ENCODE measurements at places on chromosomes 11 and 22. TPM values are rescaled to one million over a fixed set of nuclear protein-coding genes. Genes with fewer than 3 reads are reported as not detected.

DNA sequence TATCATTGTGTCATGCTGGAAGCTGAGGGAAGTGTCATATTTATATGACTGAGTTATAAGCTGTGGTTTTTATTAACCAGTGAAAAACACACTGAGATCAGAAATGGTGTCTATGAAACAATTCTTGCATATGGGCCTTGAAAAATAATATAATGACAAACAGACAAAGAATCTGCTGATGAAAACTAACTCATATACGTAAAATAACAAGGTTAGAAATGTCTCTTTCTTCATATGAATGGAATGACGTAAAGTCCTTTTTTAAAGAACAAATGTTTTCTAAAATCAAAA, 48.8 kb upstream of the PHF21B start:
- no peak overlapping the region for H3K4me3 ChIP-seq
- no peaks in the 10 kb centered on the region for H3K27me3 ChIP-seq
- peaks cover 5% of the 10 kb centered on the region for H3K4me1 ChIP-seq
- no peak overlapping the region for H3K27ac ChIP-seq
- DNase-seq, result no peak

GRCh38 chr22:50325444-50326224, 1.2 kb downstream of the DENND6B start:
- H3K4me1 ChIP-seq, result peaks cover 4% of the 10 kb centered on the region
- no peak for DNase-seq
- H3K36me3 ChIP-seq, result no peaks in the 10 kb centered on the region
- no peak overlapping the region for H3K27ac ChIP-seq
- no peak overlapping the region for H3K4me3 ChIP-seq
- peaks cover 9% of the 10 kb centered on the region for H3K27me3 ChIP-seq

DNA sequence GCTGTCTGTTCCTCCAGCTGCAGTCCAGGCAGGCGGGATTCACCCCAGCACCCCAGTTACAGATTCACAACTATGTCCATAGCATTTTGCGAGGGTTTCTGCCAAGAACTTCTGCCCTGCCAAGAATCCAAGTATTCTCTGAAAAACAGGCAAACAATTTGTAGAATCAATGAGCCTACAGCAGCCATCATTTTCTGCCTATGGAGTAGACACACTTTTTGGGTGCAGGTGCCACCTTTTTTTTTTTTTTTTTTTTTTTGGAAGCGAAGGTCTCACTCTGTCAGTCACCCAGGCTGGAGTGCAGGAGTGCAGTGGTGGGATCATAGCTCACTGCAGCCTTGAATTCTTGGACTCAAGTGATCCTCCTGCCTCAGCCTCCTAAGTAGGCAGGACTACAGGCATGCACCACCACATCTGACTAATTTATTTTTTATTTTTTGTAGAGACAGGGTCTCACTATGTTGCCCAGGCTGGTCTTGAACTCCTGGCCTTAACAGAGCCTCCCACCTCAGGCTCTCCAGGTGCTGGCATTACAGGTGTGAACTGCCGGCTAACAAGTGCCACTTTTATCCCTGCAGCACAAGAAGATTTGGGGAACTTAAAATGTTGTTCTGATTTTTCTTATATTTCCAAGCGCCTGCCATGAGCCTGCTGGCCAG, 195.1 kb downstream of the SNX19 start:
- H3K27me3 ChIP-seq, result no peaks in the 10 kb centered on the region
- no peak overlapping the region for H3K27ac ChIP-seq
- H3K4me1 ChIP-seq, result peaks cover 32% of the 10 kb centered on the region
- no peaks in the 10 kb centered on the region for H3K36me3 ChIP-seq
- no peak for DNase-seq

DNA sequence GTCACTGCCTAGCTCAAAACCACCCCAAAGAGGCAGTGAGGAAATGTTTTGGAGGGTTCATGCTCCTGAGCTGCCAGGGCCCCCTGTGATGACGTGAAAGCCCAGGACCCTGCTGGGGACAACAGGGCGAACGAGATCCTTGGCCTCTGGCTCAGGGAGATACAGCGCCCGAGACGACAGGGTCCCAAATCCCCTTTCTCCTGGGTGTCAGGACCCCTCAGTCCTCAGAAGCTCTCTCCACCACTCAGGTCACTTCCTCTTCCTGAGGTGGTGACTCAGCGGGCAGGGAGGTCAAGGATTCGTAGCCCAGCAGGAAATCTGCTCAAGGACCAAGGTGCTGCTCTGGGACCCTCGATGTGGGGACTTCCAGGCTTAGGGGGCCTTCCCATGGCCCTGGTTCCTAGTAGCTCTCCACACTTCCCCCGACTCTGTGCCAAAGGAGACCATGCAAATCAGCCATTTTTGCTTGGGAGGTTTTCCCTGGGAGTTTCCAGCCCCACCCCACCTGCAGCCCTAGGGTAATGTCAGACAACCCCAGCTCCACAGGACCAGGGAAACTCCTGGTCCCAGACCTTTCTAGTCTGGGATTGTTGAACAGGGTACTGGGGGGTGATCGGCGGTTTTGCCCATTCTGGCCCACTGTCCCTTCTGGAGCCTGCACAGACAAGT, 12.8 kb downstream of the BCL9L start:
- peak overlapping the region; percentile 92 for H3K27ac ChIP-seq
- no peak overlapping the region for H3K4me3 ChIP-seq
- DNase-seq, result no peak
- no peaks in the 10 kb centered on the region for H3K36me3 ChIP-seq
- H3K4me1 ChIP-seq, result peaks cover 75% of the 10 kb centered on the region

Gene GAS2
- total RNA-seq, result 4.4 TPM

GRCh38 chr22:36900225-36900624, 13.2 kb upstream of the CSF2RB start:
- no peak overlapping the region for H3K4me3 ChIP-seq
- H3K36me3 ChIP-seq, result no peaks in the 10 kb centered on the region
- H3K4me1 ChIP-seq, result no peaks in the 10 kb centered on the region

DNA sequence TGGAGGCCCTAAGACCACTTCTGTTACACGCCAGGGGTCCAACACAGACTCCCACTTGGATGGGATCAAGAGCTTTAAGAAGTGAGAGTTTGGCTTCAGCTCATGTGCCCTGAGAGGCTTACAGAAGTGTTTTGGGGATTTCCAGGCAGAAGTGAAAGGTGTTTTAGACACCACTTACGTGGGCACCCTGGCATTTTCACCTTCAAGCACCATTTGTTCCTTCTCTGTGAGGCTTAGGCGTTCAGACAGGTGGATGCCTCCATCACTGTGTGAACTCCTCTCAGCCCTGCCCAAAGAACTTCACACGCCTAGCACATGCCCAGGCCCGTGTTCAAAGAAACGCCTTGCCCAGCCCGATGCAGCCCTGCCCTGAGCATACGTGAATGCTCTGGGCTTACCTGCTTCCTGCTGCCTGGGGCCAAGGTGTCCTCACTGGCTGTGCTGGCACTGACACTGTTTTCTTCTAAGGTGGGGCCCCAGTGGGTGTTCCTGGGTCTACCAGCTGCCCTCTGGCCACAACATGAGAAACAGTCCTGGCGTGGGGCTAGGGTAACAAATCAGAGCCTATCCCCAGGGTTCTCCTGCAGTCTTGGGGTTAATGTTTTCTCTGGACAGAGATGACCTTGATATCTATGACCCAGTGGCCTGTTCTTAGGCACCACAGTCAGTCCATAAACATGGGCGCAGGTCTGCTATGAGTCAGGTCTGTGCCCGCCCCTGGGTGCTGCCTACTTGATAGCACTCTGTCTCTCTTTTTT, 34.0 kb downstream of the AMPD3 start:
- H3K27me3 ChIP-seq, result no peaks in the 10 kb centered on the region
- peaks cover 19% of the 10 kb centered on the region for H3K4me1 ChIP-seq
- peaks cover 39% of the 10 kb centered on the region for H3K36me3 ChIP-seq
- H3K4me3 ChIP-seq, result no peak overlapping the region
- DNase-seq, result no peak

Gene OR8D1
- total RNA-seq, result not detected

DNA sequence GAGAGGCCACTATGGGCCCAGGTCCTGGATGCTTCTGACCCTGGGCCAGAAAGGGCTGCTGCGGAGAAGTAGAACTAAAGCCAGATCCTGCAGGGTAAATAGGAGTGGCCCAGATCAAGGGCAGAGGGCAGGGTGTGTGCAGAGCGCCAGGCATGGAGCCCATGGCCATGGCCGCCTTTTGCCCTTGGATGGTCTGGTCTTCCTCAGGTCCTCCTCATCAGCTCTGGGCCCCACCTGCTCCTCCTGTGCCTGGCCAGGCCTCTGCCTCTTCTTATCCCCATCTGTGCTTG, 277.6 kb downstream of the BRD1 start:
- no peak overlapping the region for H3K27ac ChIP-seq
- peaks cover 66% of the 10 kb centered on the region for H3K27me3 ChIP-seq
- H3K36me3 ChIP-seq, result no peaks in the 10 kb centered on the region
- H3K4me1 ChIP-seq, result no peaks in the 10 kb centered on the region
- no peak overlapping the region for H3K4me3 ChIP-seq
- no peak for DNase-seq

Gene WBP2NL
- not detected for total RNA-seq

Gene RTN4R
- 0.10 TPM for total RNA-seq

DNA sequence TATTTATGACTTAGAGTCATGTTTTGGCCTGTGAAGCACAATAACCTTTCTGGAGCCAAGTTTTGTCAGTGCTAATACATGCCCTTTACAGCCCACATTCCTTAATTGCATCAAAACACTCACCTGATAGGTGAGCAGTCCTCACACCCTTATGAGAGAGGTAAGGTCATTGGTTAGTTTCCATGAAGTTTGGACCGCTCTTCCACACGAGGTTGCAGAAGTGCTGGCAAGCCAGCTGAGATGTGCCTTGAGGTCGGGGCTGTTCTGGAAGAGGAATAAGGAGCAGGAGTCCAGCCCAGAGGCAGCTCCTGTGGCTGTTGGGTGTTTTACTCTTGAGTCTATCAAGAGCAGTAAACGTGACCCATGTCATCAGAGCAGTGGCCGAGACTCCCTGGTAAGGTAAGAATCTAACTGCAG, 76.3 kb downstream of the CYB5R2 start:
- H3K27ac ChIP-seq, result no peak overlapping the region
- H3K4me3 ChIP-seq, result no peak overlapping the region
- H3K4me1 ChIP-seq, result no peaks in the 10 kb centered on the region

GRCh38 chr11:84564180-84564866, 1062.8 kb downstream of the DLG2 start:
- H3K27me3 ChIP-seq, result no peaks in the 10 kb centered on the region
- H3K4me1 ChIP-seq, result no peaks in the 10 kb centered on the region
- no peak overlapping the region for H3K27ac ChIP-seq
- peak; percentile 25 for DNase-seq
- no peaks in the 10 kb centered on the region for H3K36me3 ChIP-seq
- no peak overlapping the region for H3K4me3 ChIP-seq

Gene SEPTIN3
- total RNA-seq, result 1.1 TPM

DNA sequence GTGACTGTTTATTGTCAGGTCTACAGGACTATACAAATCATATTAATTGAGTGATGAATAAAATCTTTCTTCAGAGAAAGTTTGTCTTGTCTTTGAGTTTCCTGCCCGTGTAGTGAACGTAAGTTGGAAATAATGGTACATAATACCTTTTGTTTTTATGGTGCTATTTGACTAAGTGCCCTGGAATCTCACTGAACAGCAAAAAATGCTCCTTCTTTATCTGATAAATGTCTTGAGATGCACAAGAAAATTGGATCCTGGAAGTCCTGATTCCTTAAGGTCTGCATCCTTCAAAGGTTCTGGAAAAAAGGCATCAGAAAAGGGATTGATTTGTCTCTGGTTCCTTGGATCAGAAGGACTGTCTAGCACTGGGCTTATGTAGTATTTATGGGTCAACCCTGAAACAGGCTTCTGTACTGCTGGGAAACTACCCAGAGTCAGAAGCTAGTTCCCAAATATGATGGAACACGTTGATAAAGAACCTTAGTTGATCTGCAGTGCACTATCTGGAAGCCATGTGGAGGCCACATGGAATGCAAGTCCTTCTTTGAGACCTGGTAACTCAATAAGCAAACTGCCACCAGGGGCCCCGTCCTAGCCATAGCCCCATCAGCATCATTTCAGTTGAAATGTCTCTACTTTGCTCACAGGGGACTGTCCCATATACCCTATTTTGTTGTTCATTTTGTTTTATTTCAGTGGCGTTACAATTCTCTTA, 100.6 kb upstream of the CD44 start:
- no peaks in the 10 kb centered on the region for H3K36me3 ChIP-seq
- H3K4me3 ChIP-seq, result no peak overlapping the region
- H3K27me3 ChIP-seq, result no peaks in the 10 kb centered on the region

DNA sequence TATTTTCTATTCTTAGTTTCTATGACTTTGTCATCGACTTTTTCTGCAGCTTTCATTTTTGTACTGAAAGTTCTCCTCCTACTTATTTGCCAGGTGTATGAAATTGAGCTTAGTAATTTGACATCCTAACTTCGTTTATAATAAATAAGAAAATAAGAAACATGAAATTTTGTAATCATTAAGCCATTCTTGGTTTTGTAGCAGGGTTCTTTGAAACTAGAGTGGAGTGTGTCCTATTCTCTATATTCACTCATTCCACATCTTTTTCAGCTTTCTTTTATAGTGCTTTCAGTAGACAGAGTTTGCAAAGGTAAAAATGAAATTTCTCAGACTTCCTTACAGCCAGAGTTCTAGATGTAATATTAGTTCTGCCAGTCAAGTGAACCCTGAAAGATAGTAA, 47.8 kb downstream of the FANCF start:
- H3K4me3 ChIP-seq, result no peak overlapping the region
- DNase-seq, result no peak
- H3K27me3 ChIP-seq, result no peaks in the 10 kb centered on the region

DNA sequence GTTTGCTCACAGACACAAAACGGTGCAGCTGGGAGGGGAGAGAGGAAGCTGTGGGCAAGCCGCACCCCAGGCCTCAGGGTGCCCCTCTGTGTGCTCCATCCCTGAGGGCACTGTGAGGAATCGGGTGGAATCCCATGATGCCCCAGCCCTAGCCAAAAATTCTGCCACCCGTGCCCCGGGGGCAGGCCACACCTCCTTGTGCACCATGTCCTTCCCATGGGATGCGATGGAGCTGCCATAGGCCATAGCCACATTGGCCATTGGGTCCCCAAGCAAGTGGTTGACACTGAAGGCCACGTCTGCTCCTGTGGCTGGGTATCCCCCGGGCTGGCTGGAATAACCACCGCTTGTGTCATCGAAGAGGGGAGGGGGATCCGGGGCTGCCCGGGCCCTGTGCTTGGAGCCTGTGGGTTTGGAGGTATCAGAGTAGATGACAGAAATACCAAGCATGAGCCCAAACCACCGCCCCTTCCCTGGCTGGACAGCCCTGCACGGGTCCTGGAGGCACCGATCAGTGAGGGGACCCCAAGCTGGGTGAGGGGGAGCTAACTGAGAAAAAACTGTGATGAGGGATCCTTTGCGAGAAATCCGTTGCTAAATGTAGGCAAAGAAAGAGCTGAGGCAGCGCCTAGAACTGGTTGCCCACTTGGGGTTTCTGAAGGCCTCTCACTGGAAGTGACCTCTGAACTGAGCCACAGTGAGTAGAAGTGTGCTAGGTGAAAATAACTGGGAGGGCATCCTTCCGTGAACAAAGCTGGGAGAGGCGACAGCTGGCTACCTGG, 863 bp downstream of the YIF1A start:
- no peaks in the 10 kb centered on the region for H3K27me3 ChIP-seq
- peak overlapping the region; percentile 84 for H3K4me3 ChIP-seq
- H3K27ac ChIP-seq, result peak overlapping the region; percentile 37
- no peaks in the 10 kb centered on the region for H3K36me3 ChIP-seq

DNA sequence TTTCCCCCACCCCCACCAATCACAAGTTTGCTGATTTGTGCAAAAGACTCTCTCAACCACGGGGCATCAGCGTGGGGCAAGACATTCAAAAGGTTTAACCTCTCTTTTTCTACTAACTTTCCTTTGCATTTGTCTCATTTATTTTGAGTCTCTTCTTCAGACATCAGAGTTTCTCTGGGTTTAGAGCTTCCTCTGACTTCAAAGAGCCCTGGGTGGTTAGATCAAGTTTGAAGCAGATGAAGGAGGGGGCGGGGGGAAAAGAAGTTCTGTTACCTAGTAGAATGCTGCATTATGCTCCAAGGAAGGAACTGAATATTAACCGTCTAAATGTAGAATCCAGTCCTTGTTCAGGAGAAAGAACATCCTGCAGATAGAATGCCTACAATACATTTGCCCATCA, 24.5 kb downstream of the GAS2 start:
- no peak overlapping the region for H3K27ac ChIP-seq
- H3K27me3 ChIP-seq, result no peaks in the 10 kb centered on the region
- H3K4me3 ChIP-seq, result no peak overlapping the region
- H3K36me3 ChIP-seq, result no peaks in the 10 kb centered on the region
